ENCODE measurements at places on chromosomes 7 and 10.

DNA sequence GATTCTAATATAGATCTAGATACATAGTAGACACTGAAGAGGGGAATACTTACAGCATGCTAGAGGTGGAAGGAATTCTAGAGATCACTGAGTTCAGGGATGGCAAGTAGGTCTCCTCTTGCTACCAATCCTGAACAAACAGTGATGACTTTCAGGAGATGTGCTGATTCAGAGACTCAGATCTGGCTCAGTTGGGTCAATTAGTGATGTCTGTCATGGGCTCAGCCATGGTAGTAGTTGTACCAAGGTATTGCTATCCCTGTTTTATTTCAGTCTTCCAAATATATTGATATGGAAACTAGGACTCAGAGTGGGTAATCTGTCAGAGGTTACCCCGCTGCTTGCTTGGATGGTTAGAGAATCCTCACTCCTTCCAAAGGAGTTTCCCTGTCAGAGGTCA is 38.5 kb downstream of the UNC5B start:
- DNase-seq, result no peak

GRCh38 chr7:142811154-142811737 is 40.5 kb downstream of the PRSS2 start:
- no peak for DNase-seq

- DNase-seq, result no peak
Measured at GRCh38 chr7:76377186-76377918, 18.6 kb upstream of the YWHAG start.

GRCh38 chr7:145106001-145106400 is 270.1 kb upstream of the TPK1 start:
- no peak for DNase-seq

DNA sequence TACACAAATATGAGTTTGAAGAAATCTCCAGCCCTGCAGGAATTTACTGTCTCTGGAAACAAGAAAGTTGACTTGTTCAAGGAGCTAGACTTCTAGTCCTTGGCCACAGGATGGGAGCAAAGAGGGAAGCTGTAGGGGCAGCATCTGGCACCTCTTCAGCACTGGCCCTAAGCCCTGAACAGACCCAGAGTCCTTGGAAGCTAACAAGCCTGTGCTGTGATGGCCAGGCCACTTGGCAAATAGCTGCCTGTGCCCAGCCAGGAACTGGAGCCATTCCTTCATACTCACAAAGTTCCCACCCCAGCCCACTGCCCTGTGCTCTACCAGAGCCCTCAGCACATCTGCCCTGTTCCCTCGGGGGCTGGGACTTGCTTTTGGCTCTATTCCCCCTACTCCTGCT is 9.4 kb upstream of the COL13A1 start:
- DNase-seq, result no peak

DNA sequence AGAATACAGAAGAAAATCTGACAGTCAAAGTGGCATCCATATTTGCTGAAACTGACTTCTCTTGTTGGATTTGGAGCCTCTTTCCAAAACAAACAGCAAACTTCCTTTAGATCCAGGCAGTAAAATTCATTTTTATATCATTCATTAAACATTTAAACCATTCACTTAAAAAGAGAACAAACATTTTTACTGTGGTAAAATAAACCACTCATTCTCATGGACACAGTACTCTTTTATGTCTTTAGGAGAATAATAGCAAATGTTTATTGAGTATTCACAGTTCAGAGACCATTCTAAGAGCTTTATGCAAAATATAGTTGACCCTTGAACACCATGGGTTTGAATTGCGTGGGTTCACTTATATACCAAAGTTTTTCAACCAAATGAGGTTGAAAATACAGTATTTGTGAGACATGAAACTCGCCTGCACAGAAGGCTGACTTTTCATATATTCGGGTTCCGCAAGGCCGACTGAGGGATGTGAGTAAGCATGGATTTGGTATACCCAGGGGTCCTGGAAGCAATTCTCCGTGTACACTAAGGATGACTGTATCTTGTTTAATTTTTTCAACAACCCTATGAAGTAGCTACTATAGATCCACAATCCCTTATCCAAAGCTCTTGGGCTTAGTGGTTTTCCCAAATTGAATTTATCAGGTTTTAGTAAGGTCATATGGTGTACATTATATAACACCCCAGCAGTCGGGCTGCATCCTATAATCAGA is 49.1 kb downstream of the ATXN7L1 start:
- DNase-seq, result no peak

DNA sequence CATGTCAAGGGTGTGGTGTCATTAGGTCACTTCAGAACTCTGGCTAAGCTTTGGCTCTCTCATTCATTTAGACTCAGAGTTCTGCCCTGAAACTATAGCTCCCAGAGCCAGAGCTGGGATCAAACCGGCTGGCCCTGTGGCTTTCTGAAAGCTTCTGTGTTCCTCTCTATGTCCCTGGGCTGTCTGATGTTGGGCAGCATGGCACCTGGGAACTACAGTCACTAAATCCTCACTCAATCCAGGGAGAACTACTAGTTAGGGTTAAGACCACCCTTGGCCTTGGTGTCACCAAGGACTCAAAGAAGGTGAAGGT is 13.2 kb downstream of the ATG9B start:
- no peak for DNase-seq

GRCh38 chr10:98308669-98309365 is 40.8 kb upstream of the LOXL4 start:
- DNase-seq, result no peak

DNA sequence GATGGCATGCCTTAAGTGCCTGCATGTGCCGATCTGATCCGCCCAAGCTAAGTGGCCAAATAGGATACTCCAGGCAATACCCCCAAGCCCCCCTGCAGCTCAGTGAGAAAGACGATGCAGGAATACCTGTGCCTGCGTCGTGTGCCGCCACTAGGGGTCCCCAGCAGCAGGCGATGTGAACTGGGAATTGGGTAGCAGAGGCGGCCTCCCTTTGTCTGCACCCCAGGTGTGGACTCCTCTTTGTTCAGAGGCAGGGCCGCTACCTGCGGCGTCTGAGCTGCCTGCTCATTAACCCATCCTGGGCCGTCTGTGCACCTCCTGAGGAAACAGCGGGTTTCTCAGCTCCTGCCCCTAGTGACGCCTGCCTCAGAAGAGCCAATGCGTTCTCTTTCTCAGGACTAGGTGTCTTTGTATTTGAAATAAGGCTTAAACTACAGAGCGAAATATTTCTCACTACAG is 4.8 kb upstream of the CHN2 start:
- DNase-seq, result peak; percentile 60

DNA sequence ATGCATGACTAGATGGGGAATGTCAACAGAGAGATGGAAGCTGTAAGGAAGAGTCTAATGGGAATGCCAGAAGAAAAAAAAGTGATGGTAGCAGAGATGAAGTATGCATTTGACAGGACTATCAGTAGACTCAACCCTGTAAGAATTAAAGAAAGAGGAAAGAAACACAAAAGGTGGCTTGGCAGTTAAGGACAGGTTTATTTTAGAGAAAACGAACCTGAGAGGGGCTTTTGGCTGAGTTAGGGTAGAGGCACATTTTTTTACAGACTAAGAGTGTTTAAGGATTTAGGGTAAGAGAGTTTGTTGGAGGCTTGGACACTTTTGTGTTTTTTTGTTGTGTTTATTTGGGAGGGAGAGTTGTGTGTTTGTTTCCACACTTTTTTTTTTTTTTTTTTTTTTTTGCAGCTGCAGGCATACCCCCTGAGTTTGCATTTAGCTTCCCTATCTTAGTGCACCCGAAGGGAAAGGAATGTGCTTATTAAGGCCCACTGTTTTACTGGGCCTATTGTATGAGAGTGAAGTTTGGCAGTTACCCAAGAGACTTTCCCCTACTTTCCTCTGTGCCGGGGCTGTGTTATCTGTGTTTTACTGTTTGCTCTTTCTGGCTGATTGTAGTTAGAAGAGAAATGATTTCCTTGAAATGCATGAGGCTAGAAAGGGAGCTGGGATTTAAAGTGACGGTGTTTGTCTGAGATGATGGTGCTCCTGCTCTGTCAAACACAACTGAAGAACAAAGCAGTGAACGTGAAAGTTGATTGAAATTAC is 32.0 kb downstream of the NPVF start:
- DNase-seq, result no peak

DNA sequence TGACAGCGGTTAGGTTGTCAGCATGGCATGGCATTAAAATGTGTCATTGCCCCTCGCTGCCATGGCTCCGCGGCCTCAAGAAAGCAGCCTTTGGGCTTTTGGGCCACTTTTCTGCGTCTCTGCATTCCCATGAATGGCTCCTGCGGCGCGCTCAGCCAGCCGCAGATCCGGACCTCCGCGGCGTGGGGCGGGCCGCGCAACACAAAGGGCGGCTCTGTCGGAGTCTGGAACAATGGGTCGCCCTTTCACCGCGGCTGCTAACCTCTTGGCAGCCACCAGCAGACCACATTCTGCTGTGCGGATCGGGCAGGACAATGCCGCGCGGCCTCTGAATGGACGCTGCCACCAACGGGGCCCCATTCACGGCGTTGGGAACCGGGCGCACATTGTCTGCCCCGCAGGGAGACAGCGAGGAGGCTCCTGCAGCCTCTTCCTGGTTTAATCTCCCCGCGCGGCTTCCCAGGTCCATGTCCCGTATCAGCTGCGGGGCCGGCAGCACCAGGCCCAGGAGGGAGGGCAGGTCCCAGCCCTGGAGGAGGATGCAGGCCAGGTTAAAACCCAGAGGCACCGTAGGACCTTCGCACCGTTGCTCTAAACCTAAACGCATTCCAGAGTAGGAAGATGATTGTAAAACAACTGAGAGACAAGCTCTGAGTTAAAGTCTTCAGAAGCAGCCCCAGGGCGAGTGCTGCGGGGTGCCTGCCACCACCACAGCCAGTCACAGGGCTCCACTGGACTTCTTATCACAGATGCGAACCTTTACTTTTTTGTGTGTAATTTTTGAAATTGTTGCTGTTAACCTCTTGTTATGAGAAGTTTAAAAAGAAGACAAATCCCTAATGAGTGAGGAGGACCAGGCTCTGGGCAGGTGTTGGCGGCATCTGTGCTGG is 71.6 kb downstream of the NKX6-2 start:
- no peak for DNase-seq

DNA sequence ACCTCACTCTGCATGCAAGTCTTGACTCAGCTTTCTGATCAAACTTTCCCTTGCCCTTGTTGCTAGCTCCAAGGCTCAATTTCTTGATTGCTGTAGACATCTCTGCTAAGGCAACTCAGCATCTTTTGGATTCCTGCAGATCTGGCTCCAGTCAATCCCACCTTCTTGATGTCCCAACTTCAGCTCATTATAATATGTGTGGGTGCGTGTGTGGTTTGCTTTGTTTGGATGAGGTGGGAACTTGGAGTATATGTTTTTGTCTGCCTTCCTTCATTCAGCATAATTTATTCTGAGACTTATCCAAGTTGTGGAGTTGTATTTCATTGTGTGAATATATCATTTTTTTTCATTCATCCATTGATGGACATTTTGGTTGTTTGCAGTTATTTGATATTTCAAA is 364.8 kb upstream of the IGFBP3 start:
- DNase-seq, result no peak

- DNase-seq, result no peak
Measured at GRCh38 chr10:11318826-11319598, 292.4 kb downstream of the USP6NL start.

DNA sequence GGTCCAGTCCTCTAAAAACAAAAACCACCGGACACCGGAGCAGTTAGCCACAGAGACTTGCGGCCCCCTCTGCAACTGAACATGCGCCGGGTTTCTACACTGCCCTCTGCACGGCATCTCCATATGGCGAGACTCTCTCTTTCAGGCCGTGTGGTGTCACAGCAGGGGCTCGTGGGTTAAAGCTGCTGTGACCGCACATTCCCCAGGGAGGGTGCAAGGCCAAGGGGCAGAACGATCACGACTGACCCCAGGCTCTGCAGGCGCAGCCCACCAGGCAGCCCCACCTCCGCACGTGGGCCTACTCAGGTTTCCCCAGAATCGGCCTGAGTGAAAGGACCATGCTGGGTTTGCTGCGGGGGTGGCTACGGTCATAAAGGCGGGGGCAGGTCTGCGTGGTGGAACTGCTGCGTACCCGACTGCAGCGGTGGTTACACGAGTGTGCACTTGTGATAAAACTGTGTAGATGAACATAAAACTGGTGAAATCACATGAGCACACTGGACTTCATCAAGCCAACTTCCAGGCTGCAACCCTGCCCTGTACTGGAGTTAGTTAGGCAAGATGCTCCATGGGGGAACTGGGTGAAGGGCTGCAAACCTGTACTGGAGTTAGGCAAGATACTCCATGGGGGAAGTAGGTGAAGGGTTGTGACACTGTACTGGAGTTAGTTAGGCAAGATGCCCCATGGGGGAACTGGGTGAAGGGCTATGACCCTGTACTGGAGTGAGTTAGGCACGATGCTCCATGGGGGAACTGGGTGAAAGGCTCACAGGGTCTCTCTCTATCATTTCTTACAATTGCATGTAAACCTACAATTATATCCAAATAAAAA is 81.4 kb upstream of the PPP2R2D start:
- no peak for DNase-seq

DNA sequence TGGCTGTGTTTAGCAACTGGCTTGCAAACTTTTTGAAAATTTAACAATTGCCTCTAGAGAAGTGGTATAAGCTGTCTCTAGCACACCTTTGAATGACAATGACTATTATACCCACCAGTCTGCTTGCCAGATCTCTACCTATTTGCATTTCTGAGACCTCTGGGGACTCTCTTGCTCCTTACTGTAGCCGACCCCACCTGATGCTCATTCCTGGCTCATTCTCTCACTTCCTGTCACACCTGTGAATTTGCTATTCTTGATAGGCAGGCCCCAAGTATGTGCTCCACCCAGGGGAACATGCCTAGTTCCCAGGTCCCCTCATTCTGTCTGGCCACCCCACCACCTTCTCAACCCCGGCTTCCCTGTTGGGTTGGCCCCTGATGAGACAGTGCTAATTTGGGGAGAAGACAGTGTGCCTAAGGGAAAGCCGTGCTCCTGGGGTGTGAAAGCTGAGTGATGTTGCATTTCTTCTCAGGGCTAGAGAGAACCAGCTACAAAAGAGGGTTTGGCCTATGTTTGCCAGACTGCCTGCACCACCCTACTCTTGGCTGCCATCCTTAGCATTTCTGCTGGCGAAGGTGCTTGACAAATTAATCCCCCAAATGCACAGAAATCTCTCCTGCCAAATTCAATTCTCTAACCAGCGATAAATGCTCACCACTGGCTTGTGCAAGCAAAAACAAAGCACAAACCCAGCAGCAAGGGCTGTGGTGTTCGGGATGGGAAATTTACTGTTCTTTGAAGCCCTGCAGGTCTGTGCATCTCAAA is 138.2 kb downstream of the RPS24 start:
- DNase-seq, result no peak

DNA sequence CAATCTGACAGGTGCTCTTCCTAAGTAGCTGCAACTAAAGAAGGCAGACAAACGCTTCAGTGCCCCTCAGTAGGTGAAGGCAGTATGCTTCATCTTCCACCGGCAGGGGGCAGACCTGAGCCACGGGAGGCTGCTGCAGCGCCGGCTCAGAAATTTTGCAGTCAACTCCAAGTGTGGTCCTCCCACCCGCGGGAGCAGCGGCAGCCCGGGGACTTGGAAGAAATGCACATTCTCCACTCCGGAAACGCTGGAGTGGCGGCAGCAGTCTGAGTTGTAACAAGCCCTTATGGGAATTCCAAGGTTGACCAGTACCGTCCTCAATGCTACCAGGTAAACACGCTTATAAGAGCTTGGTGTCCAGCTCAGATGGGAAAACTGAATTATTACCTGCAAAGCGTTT is 3.4 kb downstream of the IGFBP3 start:
- peak; percentile 85 for DNase-seq

- DNase-seq, result no peak
Measured at GRCh38 chr10:88111294-88111693, 247.9 kb downstream of the PTEN start.
